ENCODE measurements at places on chromosomes 11 and 22.

DNA sequence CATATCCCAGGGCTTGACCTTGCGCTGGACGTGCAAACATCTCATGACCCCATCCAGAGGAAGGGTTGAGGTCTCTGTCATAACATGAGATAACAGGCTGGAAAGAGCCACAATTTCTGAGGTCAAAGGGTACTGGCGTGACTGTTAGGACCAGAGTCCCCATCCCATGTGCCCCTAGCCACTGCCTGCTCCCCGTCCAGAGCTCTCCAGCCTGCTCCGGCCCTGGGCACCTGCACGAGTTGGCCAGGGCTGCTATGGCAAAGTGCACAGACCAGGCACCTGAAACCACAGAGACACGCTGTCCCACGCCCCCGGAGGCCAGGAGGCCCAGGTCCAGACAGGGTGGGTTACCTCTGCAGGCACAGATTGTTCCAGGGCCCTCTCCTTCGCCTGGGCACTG is 58.9 kb downstream of the SHANK2 start:
- DNase-seq: no peak

- DNase-seq: no peak
Measured at GRCh38 chr11:61106894-61107470, 4.7 kb downstream of the CD5 start.

GRCh38 chr11:85589373-85589772 is 37.8 kb downstream of the DLG2 start:
- no peak for DNase-seq

- DNase-seq: no peak
Measured at GRCh38 chr11:115751243-115752015, 247.2 kb upstream of the CADM1 start.

DNA sequence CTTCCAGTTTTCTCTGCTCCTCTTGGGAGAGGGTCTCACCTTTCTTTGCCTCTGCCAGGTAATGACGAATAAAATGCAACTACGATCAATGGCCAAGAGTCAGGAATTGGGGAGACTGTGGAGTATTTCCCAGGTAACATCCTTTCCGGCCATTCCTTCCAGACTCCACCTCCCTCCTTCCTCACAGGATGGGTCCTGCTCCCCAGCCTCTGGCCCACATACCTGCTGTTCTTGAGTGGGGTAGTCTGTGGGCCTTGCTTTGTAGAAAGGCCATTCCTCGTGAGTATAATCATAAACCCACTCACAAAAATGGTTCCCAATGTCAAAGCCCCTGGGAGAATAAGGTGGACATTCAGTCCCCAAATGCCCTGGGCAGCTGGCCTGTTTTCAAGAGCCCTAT is 1.5 kb upstream of the CPT1B start:
- DNase-seq: no peak

GRCh38 chr22:26579331-26579886 is 10.5 kb downstream of the TPST2 start:
- DNase-seq: no peak

GRCh38 chr11:77672264-77672663 is 34.7 kb upstream of the CLNS1A start:
- DNase-seq: peak; percentile 96

DNA sequence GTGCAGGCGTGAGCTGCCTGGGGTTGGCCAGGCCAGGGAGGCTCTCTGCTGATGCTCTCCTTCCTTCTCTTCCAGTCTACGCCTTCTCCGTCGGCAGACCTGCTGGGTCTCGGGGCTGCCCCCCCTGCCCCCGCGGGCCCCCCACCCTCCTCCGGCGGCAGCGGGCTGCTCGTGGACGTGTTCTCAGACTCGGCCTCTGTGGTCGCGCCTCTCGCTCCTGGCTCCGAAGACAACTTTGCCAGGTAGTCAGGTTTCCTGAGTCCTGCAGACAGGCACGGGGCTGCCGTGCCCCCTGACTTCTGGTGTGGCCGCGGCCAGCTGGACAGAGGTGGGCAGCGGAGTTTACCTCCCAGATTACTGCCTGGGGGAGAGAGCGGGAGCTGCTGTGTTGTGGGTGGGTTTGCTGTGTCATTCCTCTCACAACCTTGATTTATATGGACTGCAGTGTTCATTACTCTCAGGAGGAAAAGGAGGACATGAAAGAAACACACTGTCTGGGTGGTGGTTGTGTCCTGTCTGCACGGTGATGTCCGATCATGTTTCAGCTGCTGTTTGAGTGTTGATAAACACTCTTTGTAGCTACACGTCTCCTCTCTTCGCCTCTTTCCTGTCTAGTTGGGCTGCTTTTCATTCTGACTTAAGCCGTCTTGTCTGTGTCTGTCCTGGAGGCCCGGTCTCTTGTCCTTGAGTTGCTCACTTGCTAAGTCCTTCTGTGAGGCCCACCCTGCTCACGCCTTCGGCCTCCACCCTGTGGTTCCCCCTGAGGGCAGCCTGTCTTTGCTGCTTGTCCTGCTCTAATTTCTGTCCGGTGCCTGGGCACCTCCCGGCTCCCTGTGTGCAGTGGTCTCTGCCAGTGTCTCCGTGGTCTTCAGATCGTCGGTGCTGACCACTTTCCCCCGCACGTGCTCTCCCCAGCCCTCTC is 35.9 kb downstream of the MUC6 start:
- no peak for DNase-seq

DNA sequence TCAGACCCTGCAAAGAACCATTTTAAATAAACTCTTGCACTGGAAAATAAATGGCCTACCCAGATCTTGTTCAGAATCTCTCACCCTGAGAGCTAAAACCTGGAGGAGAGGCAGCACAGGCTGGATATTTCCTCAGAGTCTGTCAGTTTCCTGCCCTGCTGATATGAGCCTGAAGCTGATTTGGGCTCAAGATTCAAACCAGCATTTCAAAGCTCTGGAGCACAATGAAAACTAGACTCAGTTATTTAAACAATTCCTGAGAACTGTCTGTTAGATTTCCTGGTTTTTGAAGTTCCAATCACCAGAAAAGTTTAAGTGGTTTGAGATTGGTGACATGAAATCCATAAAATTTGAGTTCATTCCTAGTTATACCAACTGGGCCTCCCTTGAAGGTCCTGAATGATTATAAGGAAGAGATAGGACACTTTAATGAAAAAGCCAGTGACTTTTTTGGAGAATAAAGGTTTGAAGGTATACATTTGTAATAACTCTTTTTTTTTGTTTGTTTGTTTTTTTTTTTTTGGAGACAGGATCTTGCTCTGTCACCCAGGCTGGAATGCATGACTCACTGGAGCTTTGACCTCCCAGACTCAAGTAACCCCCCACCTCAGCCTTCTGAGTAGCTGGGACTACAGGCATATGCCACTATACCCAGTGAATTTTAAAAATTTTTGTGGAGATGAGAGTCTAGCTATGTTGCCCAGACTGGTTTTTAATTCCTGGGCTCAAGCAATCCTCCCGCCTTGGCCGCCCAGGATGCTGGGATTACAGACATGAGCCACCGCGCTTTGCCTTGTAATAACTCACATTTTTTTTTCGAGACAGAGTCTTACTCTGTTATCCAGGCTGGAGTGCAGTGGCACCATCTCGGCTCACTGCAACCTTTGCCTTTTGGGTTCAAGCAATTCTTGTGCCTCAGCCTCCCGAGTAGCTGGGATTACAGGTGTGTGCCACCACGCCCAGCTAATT is 8.0 kb upstream of the ESAM start:
- no peak for DNase-seq

DNA sequence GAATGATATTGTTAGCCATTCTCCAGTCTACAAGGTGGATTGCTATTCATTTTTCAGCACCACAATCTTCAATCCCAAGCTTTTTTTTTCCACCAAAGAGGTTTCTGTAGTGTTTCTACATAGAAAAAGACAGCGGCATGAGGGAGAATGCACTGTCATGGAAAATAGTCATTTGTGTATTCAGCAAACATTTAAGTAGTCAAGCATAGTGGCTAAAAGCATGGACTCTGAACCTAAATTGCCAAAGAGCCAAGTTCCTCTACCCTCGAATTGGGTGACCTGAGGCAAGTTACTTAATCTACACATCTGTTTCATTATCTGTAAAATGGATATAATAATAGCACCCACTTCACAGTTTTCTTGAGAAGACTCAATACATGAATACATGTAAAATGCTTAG is 14.2 kb downstream of the GAS2 start:
- no peak for DNase-seq

DNA sequence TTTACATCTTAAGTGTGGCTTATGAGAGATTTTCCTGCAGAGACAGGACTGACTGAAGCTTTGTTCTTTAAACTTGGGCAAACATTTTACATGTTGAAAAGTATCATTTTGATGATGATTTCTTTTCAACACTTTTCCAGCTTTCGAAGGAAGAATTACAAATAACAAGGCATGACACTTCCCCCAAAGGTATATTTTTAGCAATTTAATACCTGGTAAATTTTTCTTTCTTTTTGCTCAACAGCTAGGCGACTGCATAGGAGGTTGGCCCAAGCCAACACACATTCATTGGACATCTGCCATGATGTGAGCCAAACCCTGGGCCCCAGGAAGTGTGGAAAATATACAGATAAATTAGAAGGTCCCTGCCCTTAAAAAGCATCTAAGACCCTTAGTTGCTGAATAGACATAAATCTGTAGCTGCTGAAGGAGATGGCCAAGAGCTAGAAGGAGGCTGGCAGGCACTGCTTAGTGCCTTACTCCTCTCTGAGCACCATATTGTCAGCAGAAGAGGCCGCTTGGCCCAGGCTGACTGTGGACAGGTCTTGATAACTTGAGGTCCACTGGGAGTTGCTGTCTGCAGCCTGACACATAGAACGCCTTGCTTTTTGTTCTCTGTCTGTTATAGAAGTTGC is 53.3 kb upstream of the CD44 start:
- no peak for DNase-seq

DNA sequence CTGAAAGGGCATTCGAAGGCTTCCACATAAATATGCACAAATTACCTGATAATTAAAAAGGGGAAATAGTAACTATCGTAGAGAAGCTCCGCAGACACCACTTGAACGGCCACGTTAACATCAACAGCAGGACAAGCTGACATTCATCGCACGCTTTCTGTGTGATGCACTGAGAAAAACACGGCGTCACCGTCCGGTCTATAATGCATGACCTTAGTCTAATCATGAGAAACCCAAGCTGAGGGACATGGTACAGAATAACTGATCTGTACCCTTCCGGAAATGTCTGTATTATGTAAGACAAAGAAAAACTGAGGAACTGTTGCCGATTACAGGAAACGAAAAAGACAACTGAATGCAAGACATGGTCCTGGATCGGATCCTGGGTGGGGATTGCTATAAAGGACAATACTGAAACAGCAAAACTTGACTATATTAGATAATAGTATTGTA is 678 bp upstream of the RANGAP1 start:
- no peak for DNase-seq

DNA sequence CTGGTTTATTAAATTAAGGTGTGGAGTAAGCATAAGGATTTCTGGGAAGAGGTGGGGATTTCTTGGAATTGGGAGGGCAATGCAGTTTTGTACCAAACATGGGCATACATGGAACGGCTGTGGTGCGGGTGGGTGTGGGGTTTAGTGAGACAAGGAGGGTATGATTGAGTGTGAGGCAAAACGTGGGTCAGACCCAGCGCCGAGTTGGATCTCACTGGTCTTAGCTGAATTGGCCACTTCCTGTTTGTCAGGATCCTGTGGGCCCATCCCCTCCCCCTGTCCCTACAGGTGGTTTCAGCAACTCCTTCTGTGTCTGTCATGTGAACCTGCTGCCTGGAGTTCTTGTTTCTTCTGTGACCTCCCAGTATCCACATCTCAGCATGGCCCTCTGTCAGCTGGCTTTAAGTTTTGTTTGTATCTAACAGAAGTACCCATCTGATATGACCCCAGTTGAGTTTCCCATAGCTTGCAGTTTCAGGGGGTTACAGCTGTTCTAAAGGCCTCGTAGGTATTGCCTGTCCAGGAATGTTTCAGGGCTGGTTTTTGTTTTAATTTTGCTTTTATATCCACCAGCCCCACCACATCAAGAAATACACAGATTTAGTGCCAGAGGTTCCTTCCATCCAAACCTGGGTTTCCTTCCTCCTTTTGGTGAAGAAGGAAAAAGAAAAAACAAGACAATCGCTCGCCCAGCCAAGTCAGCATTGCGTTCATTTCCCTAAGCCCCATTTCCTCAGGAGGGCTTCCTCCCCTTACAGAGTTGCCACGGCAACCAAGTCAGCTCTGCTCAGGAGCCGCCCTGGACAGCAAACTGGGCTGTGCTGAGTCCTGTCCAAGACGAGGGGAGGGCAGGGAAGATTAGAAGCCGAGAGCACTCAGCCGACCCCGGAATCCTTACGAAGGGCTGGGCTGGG is 6.0 kb downstream of the APOL1 start:
- DNase-seq: no peak

DNA sequence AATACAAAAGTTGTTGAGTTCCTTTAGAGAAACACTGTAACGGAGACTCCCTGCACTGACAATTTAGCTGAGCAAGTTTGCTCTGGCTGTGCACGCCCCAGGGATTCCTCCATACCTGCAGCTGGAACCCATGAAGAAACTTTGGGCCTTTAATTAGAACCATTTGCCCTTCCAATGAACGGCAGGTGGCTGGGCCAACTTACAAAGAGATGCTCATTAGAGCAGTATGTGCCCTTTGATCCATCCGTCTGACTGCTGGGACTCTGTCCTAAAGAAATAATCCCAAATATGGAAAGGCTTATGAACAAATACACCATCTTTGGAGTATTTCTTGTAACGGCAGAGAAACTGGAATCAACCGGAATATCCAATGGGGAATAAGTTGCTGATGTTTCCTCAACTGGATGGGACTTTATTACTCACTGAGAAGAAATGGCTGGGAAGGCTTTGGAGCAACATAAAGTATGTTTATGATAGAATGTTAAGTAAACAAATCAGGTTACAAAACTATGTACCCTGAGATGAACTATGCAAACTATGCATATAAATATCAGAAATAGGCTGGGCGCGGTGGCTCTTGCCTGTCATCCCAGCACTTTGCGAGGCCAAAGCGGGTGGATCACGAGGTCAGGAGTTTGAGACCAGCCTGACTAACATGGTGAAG is 24.4 kb upstream of the FBLN1 start:
- DNase-seq: peak; percentile 55

GRCh38 chr22:48337957-48338792 is 1489.5 kb downstream of the BRD1 start:
- DNase-seq: no peak

DNA sequence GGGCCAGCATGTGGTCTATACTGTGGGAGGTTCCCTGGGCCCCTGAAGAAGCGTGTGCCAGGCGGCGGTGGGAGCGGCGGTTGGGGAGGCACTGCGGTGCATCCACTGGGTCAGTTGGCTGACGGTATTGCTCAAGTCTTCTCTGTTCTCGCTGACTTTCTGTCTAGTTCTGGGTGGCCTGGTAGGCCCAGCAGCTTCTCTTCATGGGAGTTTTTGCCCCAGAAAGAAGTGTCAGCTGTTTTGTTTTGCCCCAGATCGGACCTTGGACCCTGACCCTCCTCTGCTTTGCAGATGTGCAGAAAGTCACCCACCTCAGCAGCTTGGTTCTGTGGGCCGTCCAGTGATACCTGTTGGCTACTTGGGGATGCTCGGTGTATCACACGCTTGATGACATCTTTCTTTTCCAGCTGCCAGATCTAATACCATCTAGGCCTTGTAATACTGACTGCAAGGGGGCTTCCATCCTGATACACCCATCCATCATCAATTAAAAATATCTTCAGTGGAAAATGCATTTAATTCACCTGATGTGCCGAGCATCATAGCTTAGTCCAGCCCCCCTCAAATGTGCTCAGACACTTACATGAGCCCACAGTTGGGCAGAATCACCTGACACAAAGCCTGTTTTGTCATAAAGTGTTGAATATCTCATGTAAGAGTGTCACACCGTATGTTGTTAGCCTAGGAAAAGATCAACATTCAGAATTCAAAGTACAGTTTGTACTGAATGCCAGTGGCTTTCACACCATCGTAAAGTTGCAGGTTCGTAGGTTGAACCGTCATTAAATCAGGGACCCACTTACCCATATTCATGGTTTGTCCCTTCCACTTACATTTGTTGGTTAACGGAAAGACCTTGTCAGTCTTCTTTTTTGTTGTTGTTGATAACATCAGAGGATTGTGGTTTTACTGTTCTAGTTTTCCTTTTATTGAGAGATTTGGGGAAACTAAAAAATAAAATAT is 13.9 kb downstream of the ZBED4 start:
- DNase-seq: no peak

Measured in GM04504 (cell line).